Activated CD4-positive, alpha-beta T cell treated with anti-CD3 and anti-CD28 coated beads, Interleukin-2, amount 50 U/mL, for 24 hours (primary cell): ENCODE measurements at places on chromosomes 5 and 9.
A peak's percentile ranks its signal among the peaks of the same experiment; 100 is the strongest.

GRCh38 chr9:84411683-84412267 is 71.2 kb upstream of the SLC28A3 start:
- DNase-seq = no peak

- DNase-seq = no peak
These were observed 25.0 kb downstream of the PSD2 start for GRCh38 chr5:139820606-139821005.

DNA sequence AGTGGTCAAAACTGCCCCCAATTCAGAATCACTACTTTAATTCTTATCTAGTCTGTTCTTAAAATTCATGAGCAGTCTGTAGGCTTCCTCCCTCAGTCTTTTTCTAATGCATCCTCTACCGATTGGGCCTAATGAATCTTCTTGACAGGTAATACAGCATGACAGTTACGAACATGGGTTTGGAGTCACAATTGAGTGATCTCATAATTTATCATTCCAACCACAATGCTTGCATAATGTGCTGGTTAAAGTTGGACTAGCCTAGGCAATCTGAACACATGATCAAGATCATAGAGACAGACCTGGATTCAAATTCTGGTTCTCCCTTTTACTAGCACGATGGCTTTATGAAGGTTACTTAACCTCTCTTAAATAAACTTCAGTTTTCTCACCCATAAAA is 33.1 kb upstream of the SETD9 start:
- DNase-seq = no peak

DNA sequence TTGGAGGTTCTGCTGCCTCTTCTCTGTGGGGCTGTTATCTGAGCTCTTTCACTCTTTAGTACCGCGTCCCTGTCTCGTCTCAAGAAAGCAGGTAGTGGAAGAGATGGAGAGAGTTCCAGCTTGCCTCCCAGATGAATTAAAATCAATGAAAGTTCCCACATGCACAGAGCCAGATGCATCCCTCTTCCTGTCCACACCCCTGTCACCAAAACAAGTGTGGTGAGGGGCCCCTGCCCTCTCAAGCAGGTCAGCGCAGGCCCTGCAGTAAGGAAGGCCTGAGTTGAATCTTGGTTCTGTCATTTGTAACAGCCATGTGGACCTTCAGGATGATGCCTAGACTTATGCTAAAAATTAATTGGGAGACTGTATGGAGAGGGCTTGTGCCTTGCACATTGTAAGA is 26.9 kb downstream of the GALNT10 start:
- no peak for DNase-seq

- no peak for DNase-seq
These were observed 354.0 kb downstream of the TLR4 start for GRCh38 chr9:118058227-118058626.

GRCh38 chr5:167442922-167443321 is 848.5 kb upstream of the WWC1 start:
- DNase-seq = no peak

DNA sequence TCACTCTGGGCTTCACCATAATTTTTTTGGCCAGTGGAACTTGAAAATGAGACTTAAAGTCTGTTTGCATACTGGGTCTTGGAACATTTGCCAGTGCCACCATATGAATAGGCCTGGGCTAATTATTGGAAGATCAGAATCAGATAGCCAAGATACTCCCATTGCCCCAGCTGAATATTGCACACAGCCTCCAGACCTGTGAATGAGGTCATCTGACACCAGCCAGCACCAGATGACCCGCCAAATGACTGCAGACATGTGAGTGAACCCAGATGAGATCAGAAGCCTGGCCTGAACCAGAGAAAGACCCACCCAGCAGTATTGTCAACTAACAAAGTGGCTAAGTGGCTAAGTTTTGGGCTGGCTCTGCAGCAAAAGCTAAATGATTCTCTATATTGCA is 220.5 kb upstream of the MPDZ start:
- no peak for DNase-seq

GRCh38 chr9:113542741-113543140 is 79.2 kb downstream of the RGS3 start:
- no peak for DNase-seq

DNA sequence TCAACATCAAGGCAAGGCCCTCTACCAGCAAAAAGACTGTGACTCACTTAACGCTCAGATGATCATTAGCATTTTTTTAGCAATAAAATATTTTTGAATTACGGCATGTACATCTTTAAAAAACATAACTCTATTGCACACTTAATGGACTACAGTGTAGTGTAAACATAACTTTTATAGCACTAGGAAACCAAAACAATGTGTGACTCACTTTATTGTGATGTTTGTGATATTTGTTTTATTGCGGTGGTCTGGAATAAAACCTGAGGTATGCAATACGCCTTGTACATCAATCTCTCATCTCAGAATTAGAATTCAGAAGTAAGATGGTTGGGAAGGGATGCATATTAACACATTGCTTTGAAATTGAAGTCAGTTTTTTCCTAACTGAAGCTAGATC is 106.9 kb upstream of the PTCH1 start:
- DNase-seq = no peak

DNA sequence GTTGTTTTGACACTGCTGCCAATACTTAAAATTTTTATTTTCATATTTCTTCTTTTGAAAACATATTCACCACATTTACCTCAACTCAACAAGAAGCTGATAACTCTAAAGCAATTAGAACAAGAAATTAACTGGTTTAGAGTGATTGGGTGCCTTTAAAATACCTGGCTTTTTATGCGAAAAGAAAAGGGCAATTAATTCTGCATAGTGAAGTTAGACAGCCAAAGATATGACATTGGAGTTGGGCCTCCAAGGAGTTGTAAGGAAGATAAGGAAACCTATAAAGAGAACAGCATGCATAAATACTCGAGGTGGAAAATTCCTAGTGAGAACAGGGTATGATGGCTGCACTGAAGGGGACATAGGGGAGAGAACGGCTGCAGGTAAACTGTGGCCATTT is 9.6 kb downstream of the AK6 start:
- DNase-seq = no peak

GRCh38 chr5:23840083-23840482 is 332.7 kb downstream of the PRDM9 start:
- DNase-seq = no peak

- DNase-seq = no peak
These were observed 387.7 kb downstream of the KDM4C start for GRCh38 chr9:7145361-7146069.

DNA sequence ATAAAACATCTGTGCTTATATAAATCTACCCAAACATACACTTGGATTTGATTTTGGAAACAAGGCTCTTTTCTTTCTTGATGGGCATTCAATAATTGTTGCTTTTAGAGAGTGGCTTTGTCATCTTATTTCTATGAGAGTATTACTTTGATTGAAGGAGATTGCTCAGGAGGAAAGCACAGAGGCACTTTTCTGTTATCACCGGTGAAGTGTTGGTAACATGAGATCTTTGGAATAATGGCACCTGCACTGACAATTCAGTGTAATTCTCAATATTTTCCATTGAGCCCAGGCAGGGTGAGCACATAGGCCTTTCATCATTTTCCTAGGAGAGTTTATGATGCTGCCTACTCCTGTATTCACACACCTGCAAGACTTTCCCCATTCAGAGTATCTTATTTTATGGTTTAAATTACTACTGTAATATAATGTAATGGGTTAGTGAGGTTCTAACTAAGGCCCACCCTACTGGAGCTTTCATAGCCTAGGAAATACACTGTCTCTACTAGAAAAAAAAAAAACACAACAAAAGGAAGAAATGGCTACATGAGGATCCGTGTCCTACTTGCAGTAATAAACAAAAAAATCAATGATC is 244.3 kb downstream of the DENND1A start:
- no peak for DNase-seq

DNA sequence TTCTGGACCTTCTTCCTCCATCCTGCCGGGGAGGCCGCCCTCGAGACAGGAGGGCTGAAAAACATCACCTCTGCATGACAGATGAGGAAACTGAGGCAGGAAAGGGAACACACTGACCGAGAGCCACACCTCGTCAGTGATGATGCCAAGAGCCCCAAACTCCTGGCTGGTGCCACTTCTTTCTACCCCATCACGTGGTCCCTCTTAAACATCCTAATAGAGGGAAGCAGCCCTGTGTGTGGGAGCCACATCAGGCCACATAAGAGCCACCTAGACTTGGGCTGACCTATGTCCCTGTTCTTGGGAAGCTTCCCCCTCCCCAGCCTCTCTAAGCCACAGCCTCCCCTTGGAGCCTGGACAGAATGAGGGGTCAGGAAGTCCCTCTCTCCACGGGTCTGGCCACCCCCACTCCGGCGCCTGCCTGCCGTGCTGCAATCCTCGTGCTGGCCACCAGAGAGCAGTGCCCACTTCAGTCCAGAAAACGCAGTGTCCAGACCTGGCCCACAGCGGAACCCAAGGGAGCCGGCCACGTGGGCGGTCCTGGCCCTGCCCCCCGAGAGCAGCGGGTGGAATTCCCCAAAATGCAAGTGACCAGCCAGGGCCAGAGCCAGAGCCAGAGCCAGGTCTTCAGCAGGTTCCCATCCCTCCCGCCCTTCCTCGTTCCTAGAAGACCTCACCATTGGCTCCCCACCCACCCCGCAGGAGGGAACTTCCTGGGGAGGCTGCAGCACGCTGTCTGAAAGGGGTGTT is 54.7 kb upstream of the SARDH start:
- DNase-seq = peak; percentile 32

DNA sequence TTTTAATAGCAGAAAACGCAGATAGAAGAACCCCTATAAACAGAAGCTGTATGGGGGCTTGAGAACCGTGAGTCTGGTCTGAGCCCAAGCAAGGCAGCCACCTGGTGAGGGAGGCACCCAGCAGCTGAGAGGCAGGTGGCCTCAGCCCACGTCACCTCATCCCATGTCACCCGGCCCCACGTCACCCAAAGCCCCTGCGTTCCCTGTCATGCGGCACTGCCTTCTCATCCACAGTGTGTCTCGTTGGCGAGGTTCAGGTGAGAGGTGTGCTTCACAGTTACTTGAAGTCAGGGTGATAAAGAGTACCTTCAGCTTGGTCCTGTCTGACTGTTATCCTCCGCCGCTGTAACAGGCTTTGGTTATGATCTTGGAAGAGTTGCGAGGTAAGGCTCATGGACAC is 80.6 kb upstream of the IRX4 start:
- DNase-seq = no peak

GRCh38 chr5:146369691-146370090 is 31.1 kb downstream of the POU4F3 start:
- DNase-seq = no peak

DNA sequence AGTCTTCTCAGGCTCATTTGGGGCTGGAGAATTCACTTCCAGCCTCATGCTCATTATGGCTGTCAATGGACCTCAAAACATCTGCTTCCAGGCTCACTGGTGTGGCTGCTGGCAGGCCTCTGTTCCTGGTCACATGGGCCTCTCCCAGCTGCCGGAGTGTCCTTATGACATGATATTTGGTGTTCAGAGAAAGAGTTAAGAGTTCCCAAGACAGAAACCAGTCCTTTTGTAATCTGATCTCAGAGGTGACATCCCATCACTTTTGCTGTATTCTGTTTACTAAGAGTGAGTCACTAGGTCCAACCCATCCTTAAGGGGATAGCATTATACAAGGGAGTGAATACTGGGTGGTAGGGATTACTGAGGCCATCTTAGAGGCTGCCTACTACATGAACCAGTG is 104.6 kb downstream of the CACNA1B start:
- DNase-seq = no peak

DNA sequence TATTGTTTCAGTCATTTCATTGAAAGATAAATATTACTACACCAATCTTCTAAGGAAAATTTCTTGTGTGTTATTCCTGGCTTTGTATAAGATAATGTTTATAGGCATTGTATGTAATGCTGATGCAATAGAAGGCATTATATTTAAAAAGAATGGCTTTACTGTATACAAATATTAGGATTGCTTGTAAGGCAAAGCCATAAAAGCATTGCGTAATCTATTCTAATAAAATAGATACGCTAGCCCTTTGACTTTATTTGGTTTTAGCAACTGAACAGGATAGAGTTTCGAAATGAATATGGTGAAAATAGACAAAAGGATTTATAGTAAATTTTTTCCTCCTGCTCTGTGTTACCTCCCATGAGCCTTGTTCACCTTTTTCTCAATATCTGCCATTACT is 5.5 kb upstream of the LYSMD3 start:
- no peak for DNase-seq

DNA sequence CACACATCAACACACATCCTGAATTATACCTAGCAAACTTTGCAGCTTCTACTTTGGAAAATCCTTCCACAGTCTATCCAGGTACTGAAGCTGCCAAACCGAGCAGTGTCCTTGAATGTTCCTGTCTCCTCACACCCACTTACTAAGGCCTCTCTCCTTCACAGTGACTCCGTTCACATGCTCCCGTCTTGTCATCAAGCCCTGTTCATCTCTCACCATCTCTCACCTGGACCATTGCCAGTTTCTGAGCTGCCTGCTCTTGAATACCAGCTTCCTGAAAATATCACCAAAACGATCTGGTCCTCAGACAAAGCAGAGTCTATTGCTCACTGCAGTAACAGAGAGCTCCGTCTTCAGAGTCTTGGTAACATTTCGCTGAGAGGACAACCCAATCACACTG is 57.4 kb downstream of the GCNT1 start:
- no peak for DNase-seq

GRCh38 chr9:130368631-130369103 is 76.1 kb upstream of the ASS1 start:
- peak; percentile 21 for DNase-seq
